ENCODE measurements at places on chromosomes 5 and 9.

DNA sequence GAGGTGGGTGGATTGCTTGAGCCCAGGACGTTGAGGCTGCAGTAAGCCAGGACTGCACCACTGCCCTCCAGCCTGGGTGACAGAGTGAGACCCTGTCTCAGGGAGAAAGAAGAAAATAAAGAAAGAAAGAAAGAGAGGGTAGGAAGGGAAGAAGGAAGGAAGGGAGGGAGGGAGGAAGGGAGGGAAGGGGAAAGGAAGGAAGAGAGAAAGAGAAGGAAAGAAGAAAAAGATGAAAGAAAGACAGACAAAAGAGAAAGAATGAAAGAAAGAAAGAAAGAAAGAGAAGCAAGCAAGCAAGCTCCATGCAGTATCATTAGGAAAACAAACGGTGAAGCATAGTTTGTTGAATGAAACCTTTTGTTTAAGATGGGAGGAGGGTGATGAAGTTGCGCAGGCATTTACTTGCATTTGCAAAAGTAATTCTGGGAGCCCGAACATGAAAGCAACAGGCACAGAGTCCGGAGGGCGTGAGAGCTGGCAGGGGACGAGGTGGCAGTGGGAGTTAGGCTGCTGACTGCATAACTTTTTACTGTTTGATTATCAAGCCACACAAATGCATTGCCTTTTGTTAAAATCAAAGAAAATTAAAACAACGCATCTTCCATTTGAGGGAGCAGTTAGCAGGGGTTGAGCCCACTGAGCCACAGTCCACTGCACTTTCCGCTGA is 26.0 kb upstream of the CEP72 start:
- DNase-seq: no peak

DNA sequence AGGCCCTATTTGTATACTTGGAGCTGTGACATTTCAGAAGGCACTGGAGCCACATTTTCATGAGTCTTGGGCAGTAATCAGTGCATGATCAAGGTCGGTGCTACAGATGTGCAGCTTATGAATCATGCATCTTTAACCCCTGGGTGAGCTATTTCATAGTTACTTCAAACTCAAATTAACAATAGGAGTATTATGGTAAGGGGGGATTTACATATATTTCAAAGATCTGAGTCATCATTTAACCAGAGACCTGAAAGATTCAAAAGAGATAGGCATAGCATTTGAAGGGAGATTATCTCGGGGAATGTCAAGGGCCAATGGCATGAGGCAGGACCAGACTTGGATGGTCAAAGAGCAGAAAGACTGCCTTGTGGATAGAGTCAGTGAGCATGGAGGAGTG is 169.0 kb upstream of the GRIN3A start:
- no peak for DNase-seq

DNA sequence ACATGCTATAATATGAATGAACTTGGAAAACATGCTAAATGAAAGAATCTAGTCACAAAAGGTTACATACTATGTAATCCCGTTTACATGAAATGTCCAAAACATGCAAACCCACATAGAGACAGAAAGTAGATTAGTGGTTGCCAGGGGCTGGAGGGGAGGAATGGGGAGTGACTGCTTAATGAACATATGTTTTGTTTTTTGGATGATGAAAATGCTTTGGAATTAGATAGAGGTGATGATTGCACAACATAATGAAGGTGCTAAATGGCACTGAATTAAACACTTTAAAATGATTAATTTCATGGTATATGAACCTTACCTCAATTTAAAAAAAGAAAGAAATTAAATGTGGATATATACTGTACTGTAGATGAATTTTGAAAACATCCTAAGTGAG is 17.6 kb upstream of the NDFIP1 start:
- DNase-seq: no peak

DNA sequence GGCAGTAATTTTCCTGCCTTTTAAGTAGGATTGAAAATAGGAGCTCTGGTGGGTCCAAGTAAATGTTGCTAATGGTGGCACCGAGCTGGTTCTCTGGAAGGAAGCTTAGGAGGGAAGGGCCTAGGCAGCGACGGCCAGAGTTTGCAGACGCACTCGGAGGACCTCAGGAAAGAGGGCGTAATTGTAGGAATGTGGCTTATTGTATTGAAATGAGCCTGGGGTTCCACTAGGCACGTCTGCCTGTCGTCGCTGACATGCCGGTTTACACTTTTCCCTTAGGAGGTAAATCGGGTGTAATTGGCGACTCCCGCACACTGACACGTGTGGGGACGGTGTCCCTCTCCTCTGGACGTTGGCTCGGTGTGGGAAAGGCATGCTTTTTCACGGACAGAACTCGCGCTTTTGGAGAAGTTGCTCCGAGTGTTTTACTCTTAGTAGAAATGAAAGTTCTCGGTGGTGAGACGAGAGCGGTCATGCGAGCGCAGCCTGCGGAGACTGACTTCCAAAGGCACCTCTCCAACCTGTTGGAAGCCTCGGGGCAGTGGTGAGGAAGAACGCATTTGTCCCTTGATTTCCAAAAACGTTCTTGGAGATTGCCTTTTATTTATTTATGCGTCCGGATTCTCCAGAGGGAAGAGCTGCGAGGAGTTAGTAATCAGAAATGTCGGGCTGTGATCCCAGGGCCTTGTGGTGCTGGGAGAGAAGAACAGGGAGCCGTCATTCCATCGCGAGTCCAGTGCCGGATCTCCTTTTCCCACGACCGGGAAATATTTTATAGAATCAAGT is 1.3 kb downstream of the NR4A3 start:
- no peak for DNase-seq

DNA sequence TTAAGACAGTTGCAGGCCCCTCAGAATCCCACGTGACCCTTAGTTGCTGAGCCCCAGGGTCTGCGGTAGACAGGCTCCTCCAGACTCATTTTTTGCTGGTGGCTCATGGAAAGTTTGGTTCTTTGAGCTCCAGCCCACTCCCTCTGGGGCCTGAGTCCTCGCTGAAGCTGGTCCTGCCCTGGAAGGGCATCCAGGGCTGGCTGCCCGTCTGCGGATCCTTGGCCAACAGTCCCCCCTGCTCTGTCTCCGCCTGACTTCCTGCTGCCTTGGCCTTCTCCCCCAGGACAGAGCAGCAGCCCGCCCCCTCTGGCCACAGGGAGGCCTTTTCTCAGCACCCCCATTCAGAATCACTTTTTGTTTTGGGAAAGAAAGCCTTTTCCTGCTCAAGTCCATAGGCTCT is 24.4 kb downstream of the SLC6A7 start:
- no peak for DNase-seq

DNA sequence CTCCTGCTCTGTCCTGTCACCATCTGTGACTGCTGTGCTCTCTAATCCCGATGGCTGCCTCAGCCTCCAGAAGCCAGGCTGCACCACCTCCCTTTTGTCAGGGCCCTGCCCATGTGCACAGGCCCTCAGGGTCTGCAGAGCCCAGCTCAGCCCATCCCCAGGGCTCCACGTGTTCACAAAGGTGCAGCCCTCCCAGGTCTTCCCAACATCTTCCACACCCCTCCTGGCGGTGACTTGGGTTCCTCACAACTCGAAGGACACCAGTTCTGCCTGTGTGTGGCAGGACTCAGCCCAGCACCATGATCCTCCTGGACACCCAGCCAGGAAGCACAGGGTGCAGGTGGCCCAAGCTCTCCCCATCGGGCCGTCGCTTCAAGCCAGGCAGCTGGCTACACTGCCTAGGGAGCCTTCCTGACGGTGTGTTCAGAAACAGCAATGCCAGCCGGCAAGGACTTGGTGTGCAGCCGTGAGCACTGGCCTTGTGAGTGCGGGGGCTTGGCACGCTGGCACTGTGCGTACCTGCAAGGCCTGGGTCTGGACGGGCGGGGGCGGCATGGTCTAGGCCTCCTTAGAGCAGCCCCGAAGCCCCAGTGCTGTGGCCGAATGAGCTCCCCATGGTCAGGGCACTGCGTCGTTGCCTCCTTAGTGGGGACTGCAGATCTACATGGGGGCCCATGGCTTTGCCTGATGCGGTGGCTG is 96.1 kb downstream of the MRPL36 start:
- DNase-seq: no peak

- no peak for DNase-seq
These were observed 19.3 kb upstream of the TOR2A start for GRCh38 chr9:127754099-127755060.

DNA sequence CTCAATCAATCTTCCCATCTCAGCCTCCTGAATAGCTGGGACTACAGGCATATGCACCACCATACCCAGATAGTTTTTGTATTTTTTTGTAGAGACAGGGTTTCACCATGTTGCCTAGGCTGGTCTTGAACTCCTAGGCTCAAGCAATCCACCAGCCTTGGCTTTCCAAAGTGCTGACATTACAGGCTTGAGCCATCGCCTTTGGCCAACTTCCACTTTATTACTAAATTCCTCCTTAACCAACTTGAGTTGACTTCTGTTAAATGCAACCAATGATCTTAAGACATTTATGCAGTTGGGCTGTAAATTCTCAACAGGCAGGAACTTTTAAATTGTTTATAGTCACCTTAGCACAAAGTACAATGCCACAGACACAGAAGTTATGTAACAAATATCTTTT is 2.8 kb downstream of the LARS1 start:
- no peak for DNase-seq

Data from substantia nigra (tissue), 51 donors.